ENCODE measurements at places on chromosomes 4 and X.

GRCh38 chr4:40626183-40626990 is 3.3 kb downstream of the RBM47 start:
- no peak for DNase-seq

DNA sequence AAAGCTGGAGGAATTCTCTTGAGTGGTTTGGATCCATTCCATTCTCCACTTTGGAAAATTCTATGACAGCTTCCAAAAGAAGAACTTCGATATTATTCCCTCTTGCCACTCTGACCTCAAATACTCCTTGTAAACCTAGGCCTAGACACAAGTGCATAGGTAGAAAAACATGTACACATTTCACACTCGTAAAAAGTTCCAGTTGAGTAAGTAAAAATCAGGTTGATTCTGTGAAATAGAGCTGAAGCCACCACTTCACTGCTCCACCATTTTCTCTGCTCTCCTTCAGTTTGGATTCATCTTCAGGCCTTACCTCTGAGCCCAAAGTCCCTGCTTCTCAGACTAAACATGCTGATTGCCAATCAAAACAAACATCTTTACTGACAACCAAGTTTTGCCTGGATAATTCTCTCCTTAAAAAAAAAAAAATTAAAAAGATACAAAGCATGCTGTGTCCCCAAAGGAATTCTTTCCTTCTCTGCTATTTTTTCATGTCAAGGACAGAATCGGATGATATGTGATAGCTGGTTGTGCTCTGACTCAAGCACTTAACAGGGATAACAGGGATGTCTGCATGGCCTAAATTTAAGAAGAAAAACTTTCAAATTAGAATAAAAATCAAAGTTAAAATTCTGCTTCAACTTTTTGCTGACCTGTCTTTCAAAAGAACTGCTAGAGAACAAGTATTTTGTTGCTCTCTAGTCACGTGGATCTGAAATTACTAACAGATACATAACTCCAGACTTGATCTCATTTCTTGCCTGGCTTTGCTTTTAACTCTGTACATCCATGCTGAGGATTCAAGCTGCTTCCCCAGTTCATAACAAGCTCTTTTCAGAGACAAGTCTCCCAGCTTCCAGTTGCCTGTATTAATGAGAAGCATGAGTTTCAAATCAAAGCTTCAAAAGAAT is 420.9 kb upstream of the INTU start:
- DNase-seq, result no peak

- no peak for DNase-seq
Observed at GRCh38 chr4:105858466-105859040, 36.7 kb upstream of the NPNT start.

DNA sequence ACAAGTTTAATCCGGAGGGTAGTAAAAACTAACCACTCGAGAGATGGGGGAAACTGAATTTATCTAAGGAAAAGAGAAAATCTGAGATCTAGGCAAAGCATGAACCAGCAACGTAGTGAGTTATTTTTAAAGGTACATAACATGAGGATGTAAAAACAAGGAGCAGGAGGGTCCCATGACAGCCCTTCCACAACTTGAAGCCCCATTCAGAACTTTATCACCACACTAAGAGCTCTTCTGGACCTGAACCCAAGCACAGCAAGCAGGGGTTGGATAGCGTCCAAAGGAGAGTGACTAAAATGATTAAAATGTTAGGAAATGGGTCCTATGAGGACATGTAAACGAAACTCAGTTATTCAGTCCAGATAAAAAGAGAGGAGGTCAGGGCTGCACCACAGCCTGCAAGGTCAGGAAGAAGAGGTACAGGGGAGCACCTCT is 16.2 kb downstream of the SH3RF1 start:
- no peak for DNase-seq

GRCh38 chr4:7759216-7759615 is 180.4 kb downstream of the AFAP1 start:
- DNase-seq, result no peak

DNA sequence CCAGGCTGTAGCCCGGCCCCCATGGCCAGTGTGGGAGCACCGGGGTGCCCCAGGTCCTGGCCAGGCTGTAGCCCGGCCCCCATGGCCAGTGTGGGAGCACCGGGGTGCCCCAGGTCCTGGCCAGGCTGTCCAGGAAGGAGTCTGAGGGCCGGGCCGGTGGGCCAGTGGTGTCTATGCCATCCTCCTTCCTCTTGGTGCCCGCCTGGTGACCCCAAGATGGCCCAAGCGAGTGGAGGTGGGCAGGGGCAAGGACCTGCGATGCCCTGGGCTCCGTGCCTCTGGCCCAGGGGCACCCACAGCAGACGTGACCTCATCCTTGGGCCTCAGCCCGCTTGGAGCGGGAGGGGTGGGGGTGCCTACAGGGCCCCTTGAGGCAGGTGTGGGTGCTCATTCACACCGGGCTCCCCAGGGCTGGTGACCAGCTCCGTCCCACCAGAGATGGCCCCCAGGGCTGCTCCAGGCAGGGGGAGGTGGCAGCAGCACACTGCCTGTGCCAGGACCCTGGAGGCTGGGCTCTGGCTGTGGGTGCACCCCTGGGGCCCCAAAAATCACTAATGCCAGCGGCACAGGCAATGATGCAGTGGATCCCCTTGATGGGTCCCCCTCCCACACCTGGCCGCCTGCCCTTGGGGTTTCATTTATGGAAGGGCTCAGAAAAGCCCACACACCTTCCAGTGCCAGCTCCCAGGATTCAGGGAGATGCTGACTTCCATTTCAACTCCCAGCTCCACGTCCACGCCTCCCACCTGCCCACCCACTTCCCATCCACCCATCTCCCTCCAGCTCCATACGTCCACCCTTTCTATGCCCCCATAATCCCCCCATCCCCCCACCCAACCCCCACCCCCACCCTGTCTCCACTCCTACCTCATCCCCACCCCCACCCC is 35.8 kb downstream of the TACC3 start:
- DNase-seq, result no peak

DNA sequence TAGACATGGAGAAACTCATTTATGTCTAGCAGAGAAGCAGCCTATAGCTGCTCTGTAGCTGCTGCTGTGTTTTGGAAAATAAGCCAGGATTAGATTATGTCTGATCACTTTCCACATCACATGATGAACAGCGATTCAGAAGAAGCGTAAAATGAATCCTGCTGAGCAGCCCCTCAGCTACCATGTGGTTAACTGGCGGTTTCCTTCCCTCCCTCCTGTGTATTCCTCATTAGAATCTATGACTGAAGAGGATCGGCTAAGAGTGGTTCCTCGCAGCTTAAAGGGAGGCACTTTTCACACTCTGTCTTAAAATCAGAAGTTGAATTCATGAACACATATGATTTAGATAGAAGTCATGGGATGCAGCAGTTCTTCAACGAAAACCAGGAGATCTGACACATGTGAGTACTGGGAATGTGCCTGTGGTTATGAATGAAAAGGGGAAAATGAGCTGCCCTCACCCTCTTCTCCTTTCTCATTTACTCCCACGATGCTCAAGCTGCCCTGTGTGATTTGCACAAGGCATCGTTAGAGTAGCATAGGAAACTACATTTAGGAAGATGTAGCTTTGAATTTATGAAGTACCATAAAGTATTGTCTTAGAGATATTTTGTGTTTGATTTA is at the start of gene PPEF1:
TSS of gene PPEF1 (plus strand) at position 220 of the 624 bp plus-strand sequence. CDS start at position 356, 136 bp downstream.
- DNase-seq, result no peak

- DNase-seq, result peak; percentile 24
Observed at GRCh38 chr4:119212964-119213606, 572 bp downstream of the USP53 start.

DNA sequence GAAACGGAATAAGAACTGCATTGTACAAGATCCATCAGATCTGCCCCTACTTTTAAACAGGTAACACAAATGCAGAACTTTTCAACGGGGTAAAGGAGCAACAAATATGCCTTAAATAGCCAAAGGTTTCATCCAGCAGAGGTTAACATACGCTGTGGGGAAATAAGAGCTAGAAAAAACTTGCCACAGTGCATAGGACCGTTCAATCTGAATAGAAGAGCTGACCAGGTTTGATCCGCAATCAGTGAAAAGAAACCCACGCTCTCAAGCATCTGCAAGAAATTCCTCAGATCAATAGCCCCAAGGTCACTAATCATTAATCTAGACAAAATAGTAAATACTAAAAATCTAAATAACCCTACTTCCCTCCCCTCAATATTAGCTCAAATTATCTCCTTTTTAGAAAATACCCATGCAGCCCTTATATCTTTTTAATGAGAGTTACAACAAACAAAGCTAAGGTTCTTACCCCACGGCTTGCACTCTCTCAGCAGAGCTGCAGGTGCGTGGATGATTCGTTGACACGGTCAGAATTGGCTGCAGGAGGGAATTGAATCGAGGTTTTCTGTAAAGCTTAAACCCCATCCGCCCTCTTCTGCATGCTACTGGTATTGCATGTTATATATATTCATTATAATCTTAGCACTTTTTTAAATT is at the start of gene TLR10:
TSS of gene TLR10 (minus strand) at position 539 of the 657 bp plus-strand sequence. CDS start 7,400 bp downstream, outside the sequence.
- no peak for DNase-seq

DNA sequence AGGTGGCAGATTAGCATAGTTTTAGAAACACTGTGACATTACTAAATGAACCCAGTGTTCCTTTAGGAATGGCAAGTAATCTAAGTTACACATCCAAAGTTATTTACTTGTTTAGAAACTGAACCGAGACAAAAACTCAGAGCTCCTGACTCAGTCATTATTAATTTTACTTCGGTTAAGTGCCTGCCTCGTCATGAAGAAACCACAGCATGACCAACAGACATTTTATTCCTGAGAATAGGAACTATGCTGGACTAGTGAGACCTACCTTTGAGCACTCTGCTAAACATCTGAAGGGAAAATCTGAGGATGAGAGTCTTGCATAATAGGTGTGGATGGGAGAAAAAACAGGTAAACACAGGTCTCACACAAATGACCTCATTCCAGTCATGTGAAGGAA is 2.5 kb downstream of the BEX1 start:
- no peak for DNase-seq

GRCh38 chr4:13543032-13543838 is 1.1 kb downstream of the NKX3-2 start:
- DNase-seq, result no peak

DNA sequence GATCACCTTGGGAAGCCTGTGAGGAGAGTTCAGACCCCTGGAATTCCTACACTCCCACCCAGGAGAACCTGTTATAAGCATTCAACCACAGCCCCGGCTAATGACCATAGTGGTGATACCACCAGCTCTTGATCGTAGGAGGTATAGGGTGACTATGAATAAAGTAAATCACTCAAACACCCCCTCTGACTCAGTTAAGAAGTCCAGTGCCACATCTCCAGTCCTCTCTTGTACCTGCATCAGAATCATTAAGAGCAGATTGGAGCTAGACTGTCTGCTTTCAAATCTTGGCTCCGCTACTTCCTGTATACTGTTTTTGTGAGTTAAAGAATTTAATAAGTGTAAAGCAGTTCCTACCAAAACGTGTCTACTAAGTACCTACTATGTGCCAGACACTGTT is 565.1 kb upstream of the DIPK2B start:
- no peak for DNase-seq

DNA sequence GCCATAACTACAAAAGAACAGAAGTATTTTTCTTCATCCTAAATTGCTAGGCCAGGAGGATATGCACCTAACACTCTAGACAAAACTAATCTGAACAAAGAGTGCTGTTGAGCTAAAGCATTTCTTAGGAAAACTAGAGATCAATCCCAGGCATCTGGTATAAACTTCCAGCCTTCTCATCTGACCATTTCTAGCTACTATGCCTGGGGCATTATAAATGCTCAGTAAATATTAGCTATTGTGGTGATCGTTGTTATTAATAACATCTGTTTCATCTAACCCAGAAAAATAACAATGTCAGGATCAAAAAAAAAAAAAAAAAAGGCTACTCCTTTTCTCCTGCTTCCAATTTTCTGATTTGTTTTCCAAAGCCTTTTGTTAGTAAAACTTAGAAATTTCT is 7.7 kb upstream of the SLC10A6 start:
- no peak for DNase-seq

DNA sequence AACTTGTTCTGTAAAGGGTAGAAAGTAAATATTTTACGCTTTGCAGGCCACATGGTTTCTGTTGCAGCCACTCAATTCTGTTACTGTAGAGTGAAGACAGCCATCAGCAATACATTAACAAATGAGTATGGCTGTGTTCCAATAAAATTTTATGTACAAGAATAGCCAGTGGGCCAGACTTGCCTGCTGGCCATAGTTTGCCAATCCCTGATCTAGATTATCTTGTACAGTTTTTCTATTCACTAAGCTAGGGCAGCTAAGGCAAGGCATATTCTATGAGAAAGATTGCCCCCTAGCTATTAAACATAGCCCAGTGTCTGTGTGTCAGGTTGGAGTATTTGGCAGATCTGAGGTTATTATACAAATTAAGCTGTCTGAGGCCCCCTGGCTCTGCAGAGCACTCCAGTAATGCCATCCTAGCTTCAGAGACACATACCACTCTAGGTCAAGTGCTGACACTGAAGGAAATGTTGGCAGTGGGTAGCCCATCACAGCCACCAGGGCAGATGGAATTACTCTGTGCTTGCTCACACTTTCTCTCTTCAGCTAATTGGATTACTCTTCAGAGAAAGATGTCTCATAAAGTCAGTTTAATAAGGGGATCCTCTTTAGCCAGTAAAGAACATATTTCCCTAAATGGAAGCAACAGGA is 40.7 kb downstream of the MTTP start:
- DNase-seq, result no peak

GRCh38 chr4:89723096-89723495 is 113.9 kb downstream of the SNCA start:
- DNase-seq, result no peak

- no peak for DNase-seq
Observed at GRCh38 chr4:80096175-80096850, 23.3 kb upstream of the ANTXR2 start.

- DNase-seq, result no peak
Observed at GRCh38 chr4:176339936-176340761, 20.4 kb downstream of the SPCS3 start.

GRCh38 chr4:142265946-142266345 is 580.2 kb downstream of the INPP4B start:
- no peak for DNase-seq

- DNase-seq, result no peak
Observed at GRCh38 chr4:58515226-58515625, 1405.0 kb upstream of the IGFBP7 start.

DNA sequence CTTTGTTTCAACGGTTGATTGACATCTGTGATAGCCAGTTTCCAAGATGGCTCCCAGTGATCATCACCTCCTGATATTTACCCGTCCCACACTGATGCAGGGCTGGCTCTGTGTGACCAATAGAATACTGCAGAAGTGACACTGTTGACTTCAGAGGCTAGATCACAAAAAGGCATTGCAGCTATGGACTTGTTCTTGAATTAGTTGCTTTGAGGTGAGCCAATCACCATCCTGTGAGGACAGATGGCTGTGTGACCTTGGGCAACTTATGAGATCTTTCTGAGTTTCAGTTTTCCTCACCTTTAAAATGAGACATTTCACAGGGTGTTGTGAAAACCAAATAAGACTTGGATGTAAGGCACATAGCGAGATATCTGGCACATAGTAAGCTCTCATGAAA is 1.8 kb upstream of the GPR82 start:
- no peak for DNase-seq

- no peak for DNase-seq
Observed at GRCh38 chrX:40885989-40886388, 150.6 kb upstream of the MED14 start.

GRCh38 chr4:12123707-12124106 is 695.0 kb upstream of the HS3ST1 start:
- no peak for DNase-seq

GRCh38 chr4:76061982-76062381 is 12.5 kb upstream of the ART3 start:
- DNase-seq, result no peak
